Osteocyte (in vitro differentiated cells): ENCODE measurements at places on chromosomes 2 and 18. TPM values are rescaled to one million over a fixed set of nuclear protein-coding genes. Genes with fewer than 3 reads are reported as not detected.
A peak's percentile ranks its signal among the peaks of the same experiment; 100 is the strongest.

GRCh38 chr2:44168681-44169154 lies at the start of gene PPM1B:
Gene PPM1B, plus strand, starts transcription at chr2:44168875. Its CDS starts 32,325 bp downstream, at chr2:44201200.
- DNase-seq, result peak; percentile 100

DNA sequence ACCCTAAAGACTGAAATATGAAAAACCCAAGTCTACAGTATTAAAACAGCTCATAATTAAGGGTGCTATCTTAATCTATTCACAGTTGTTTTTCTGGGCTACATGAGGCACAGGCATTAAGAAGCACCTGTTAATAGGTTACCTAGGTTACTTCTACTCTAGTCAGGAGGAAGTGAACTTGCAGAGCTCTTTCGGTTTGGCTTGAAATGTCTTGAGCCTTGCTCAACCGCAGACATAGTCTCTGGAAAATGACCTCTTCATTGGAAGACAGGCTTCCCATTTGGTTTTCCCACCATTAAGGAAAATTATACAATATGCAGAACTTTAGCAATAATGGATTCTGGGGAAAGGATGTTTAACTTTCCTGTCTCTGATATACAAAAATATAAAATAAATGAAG lies 142.3 kb upstream of the KCNJ3 start:
- DNase-seq, result no peak

- no peak for DNase-seq
These were observed 24.6 kb upstream of the TXNDC2 start for GRCh38 chr18:9861157-9861556.

DNA sequence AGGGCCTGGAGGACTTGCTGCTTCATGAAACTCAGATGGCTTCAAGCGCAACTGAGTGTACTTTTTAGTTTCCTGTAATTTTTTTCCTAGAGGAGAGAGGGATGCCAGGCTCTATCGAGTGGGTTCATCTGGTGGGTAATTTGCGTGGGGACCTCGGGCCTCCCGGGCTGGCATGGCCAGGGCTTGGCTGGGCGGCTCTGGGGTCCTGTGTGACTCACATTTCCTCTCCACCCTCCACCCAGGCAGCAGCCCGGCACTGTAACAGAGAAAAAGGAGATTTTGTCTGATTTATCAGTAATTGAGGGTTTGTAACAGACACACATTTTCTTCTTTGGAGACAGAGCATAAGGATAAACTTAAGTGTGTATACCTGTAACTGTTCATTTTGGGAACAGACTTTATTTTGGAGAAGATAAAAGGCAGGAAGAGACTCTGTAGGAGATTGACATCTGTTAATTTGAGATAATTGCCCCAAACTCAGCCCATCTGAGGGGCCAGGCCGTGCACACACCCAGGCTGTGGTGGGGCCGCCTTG lies 64.3 kb downstream of the NFATC1 start:
- no peak for DNase-seq

- no peak for DNase-seq
These were observed 69.3 kb upstream of the CYP1B1 start for GRCh38 chr2:38145236-38145635.

DNA sequence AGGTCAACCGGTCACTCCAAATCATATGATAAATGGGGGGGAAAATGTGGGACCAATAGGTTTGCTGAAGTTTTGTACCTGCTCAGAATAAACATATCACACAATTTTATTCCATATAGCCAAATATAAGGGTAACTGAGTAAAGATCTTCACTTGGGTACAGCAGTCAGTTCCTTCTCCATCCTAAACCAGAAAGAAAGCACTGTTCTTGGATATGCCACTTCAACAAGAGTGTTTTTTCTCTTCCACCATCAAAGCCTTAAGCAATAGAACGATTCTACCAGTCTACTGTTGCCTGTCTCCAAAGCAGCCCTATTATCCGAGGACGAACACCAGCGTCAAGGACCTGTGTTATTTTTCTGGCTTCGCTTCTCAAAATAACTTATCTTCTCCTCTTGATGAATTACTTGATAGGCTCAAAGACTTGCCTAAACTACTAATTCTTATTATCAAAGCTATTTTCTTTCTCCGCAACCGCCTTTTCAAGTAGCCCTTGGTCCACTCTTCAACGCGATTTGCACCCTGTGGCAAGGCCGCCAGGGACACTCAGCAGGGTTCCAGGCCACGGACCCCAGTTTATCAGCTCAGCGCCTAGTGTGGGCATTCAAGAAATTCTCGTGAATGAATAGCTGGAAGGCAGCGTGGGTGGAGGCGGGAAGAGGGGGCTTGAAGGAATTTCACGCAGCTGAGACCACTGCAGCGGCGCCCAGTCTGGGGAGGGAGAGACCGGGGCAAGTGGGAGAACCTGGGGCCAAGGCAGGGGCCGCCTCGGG lies 646 bp downstream of the ALS2 start:
- no peak for DNase-seq

- DNase-seq, result peak; percentile 56
These were observed 72.6 kb downstream of the ALK start for GRCh38 chr2:29848566-29849310.

DNA sequence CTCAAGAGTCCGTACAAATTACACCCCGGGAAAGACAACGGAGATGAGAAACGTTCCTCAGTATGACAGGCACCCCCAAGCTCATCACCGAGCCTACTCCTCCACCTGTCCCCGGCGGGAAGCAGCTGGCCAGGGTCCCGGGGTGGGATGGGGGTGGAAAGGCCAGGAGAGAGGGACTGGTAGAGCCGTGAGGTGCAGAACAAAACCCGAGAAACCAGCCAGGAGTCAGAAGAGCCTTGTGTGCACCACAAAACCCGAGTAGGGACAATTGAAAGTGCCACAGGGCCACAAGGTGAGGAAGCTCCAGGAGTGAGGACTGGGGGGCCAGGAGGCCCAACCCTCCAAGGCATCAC lies 75.5 kb upstream of the SALL3 start:
- peak; percentile 77 for DNase-seq

DNA sequence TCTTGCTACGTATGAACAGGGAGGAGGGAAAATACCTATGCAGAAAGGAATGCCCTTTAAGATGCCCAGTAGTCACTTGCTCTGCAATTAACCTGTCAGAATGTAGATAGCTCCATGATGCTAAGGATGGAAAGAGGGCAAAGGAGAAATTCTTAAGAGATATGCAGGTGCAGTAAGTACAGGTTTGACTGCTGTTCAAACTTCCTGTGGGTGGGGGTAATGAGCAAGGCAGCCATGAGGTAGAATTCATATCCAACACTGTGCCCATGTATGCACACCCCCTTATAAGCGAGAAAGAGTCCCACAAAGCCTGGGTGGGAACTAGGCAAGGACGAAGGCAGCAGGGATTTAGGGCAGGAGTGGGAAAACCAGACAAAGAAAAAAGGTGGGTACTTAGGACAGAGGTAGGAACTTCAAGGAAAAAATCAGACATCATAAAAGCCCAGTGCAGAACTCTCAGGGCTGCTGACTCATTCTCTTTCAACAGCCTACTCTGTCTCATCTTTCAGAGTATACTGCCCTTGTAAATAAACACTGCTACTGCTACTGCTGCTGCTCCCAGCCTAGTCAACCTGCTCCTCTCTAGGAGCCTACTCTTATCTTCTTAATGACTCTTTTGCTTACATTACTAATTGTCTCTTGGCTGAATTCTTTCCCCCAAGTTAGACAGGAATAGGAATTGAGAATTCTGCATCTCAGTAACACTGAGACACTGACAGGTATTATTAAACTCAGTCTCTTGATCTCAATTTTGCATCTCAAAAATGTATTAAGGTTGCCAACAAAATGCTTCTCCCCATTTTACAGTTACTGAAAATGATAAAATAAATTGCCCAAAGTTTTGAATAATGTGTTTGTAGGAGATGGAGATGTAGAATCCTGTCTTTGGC lies 189.0 kb downstream of the PTH2R start:
- DNase-seq, result no peak

DNA sequence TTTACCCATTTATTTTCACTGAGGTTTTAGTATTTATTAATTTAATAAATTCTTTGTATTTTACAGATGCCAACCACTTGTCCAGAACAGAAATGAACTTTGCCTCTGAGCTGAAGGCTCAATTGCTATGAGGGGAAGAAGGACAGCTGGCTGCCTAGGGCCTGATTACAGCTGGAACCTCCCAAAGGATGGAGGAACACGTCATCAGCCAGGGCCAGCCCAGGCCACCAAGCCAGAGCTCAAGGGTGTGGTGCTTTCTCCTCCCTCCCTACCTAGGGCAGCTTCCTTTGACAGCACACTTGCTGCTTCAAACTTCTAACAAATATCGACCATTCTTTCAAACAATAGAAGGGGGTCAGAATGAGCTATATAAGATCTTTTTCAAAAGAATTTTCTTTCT lies 19.7 kb upstream of the RIOK3 start:
- no peak for DNase-seq

- DNase-seq, result no peak
These were observed 1953.4 kb upstream of the LRRTM1 start for GRCh38 chr2:82257796-82258555.

- DNase-seq, result no peak
These were observed 75.4 kb upstream of the LRATD1 start for GRCh38 chr2:14557111-14557510.

DNA sequence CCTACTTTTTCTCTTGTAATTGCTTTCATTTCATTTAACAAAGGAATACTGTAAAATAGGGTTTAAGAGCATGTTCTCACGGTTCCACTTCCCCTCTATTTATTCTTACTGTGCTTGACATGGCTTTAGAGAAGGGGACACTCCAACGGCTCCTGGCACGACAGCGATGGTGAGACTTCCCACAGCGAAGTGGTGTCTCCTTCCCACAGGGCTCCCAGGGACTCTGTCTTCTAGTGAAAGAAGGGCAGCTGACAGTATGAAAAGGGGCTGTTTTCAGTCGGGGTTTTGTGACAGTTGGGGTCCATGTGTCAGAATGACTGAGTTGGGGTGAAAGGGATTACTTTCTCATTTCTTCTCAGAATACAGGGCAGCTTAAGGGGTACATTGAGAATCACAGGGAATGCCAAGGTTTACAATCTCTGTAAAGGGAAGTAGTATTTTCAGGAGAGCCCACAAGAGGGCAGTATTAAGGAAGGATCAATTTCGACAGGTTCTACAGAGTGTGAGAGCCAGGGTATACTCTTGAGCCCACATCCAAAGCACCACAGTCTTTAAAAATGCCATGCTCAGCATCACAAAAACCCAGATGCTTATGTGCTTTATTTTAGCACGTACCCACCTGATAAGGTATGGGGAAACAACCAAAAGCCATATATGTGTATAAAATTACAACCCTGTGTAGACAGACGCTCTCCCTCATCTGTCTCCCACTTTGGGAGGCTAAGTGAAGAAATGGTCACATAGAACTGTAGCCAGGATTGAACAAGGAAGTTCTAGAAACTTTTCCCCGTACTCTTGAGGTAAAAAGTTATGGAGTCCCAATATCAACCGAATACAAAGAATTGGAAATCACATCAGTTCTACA lies 31.3 kb upstream of the RAPGEF4 start:
- DNase-seq, result no peak

GRCh38 chr2:62486439-62486765 lies 19.6 kb downstream of the TMEM17 start:
- DNase-seq, result no peak

DNA sequence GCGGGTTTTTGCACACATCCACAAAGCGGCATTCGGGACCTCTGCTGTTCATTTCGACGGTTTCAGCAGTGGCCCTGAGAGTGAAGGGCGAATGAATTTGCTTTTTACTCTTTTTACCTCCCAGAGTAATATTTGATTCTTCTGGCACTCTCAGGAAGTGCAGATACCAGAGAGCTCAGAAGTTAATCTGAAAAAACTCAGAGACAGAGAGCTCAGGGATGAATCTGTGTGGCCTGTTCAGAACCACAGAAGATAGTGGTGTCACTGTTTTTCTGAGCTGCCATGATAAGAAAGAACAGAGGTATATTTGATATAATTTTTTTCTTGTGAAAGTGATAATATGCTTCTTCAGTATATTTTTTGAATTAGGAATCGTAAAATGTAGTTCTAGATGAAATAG lies 129.3 kb downstream of the MBP start:
- DNase-seq, result no peak

DNA sequence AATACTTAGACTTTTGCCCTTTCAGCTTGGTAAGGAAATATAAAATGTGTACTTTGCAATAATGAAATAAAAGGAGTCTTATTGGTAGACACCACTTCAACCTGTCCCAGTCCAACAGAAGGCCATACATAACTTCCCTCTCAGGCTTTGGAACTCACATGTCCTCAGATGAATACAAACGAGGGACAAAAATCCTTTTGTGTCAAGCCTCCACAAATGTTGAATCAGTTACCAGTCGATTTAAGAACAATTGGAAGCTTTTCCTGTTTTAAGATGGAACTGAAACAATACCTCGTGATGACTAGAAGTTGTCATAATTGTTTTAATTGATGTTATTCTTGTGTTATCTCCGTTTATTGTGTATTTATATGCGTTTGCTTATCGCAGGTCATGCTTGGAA lies 385.1 kb upstream of the POU3F3 start:
- no peak for DNase-seq

DNA sequence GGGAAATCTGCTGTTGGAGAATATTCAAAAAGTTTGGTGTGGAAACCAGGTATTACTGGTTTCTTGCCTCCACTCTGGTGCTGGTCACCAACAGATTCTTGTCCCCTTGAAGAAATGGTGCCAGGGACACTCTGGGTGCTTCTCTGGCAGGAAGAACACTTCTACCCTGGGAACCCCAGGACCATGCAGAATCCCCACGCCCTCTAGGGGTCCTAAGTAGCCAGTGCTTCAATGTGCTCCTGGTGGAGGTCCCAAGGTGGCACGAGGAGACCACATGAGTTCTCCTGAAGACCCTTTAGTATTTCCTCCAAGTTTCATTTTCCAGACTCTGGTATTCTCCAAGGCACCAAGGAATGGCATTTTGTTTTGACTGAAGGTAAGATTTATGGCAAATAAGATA lies 380.6 kb downstream of the TSN start:
- no peak for DNase-seq

GRCh38 chr2:48982887-48983435 lies 171.4 kb downstream of the FSHR start:
- DNase-seq, result no peak

The DOK6 gene
- total RNA-seq, result 3.0 and 4.6 TPM in 2 replicates

The UGT1A10 gene
- not detected in 2 replicates for total RNA-seq

The FRZB gene
- total RNA-seq, result 46.6 and 47.3 TPM in 2 replicates

The ABCB11 gene
- total RNA-seq, result not detected in 2 replicates

The NYAP2 gene
- not detected in 2 replicates for total RNA-seq

The ANKRD36 gene
- 32.5 and 38.1 TPM in 2 replicates for total RNA-seq

The POTEF gene
- total RNA-seq, result 0.30 TPM in 1 of 2 replicates, not detected in the other

The PLEK gene
- 0.19 TPM in 1 of 2 replicates, not detected in the other for total RNA-seq

The COBLL1 gene
- 8.9 and 11.3 TPM in 2 replicates for total RNA-seq
